CD4-positive, alpha-beta T cell treated with Interleukin-1 beta for 1 hour (primary cell): ENCODE measurements at places on chromosomes 11 and 22.

DNA sequence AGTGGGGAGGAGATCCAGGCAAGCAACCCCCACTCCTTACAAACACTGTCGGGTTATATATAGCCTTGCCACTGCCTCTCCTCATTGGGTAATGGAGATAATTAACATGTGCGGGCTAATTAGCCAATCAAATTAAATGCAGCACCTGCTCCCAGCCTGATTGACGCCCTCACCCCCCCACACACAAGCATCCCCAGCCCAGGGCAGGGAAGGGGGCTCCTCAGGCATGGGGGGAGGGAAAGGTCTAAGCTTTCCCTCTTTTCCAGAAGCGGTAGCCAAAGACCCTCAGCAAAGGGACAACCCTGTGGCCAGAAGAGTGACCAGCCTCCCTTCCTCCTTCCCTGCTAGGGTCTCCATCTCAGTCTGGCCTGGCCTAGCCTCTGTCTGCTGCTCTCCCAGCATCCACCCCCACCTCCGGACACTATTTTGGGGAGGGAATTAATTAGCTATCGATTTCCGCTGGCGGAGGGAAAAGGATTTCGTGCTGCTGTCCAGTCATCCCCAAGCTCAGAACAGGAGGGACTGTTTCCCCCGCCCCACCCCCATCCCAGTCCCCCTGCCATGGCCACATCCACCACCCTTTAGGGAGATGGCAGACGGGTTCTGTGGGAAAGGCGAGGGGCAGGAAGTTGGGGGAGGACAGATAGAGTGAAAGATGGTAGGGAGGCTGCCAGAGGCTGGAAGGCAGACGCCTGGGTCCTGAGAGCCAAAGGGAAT, 7.1 kb downstream of the NRXN2 start:
- no peak for DNase-seq

DNA sequence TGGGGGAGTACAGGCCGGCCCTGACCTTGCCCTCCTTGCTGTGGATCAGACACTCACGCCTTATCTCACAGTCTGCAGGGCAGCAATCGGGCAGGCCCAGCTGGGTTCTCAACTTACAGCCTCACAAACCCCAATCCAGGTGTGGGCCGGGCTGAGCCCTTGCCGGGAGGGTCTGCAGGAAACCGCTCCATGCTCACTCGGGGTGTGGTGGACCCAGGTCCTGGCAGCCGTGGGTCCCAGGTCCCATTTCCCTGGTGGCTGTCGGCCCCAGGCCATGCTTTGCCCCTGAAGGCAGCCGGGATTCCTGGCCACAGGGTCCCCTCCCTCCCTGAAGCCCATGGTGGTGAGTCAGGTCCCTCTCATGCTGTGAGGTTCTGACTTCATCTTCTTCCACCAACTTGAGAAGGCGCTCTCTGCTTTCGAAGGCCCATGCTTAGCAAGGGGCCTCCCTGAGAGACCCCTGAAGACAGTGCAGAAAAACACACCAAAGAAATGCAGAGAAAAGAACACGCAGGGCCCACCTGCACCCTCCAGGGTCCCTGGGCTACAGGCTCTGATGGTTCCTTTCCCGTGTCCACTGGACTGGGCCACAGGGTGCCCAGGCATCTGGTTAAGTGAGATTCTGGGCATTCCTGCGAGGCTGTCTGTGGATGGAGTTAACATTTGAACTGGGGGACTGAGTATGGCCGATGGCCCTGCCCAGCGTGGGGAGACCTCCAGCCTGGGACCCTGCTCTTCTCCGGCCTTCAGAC, 588.2 kb downstream of the BRD1 start:
- DNase-seq = no peak

GRCh38 chr11:96161307-96162089, 181.5 kb downstream of the MAML2 start:
- no peak for DNase-seq

GRCh38 chr22:35209203-35209602, 48.1 kb upstream of the HMGXB4 start:
- DNase-seq = no peak

DNA sequence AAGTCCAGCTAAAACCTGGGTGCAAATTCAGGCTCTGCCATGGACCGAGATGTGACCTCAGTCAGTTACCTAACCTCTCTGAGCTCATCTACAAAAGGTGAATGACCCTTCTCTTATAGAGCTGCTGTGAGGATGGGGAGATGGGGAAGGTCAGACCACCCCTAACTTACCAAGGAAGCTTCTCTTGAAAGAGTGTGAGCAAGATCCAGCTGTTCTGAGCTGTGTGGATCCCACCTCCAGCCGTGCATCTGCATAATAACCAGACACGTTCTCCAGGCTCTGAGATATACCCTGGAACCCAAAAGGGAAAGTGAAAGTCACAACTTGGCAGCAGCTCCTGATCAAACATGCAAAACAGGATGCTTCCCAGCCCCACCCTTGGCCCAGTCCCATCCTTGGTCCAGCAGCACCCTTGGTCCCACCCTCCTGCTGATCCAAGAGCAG, at the start of gene APOL3:
TSS of gene APOL3 (minus strand) at position 257 of the 444 bp plus-strand sequence. CDS start 11,700 bp downstream, outside the sequence.
- peak; percentile 70 for DNase-seq

DNA sequence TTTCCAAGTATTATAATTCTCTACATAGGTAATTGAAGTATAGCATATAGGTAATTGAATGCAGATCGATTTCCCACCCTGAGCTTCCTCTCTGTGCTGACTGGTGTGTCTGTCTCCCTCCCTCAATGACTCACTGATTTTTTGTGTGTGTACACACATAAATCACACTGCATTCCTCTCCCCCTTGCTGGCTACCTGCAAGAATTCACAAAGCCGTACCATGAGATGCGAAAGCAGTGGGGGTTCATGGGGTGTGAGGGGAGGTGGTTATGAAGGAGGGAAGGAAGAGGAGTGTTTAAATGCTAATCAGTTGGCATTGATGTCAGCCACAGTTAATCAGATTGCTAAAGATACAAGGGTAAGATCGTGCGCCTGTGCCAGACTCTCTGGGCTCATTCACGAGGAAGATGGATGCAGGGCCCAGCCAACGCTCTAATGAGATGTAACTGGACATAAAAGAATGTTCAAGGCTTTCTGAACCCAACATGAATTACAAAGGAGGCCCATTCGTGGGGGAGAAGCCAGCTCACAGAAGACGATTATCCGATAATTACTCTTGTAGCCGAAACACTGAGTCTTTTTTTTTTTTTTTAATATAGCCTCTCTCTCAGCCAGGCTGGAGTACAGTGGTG, 107.4 kb downstream of the SEZ6L start:
- no peak for DNase-seq

GRCh38 chr11:1548221-1549070, 23.6 kb downstream of the DUSP8 start:
- no peak for DNase-seq

GRCh38 chr11:10528121-10528520, 12.9 kb downstream of the RNF141 start:
- no peak for DNase-seq

- DNase-seq = no peak
These were observed 216.4 kb downstream of the MN1 start for GRCh38 chr22:27585141-27585540.

GRCh38 chr11:13094930-13095687, 86.0 kb downstream of the RASSF10 start:
- DNase-seq = no peak

- no peak for DNase-seq
These were observed 4.4 kb downstream of the CACNA1I start for GRCh38 chr22:39574779-39575551.

DNA sequence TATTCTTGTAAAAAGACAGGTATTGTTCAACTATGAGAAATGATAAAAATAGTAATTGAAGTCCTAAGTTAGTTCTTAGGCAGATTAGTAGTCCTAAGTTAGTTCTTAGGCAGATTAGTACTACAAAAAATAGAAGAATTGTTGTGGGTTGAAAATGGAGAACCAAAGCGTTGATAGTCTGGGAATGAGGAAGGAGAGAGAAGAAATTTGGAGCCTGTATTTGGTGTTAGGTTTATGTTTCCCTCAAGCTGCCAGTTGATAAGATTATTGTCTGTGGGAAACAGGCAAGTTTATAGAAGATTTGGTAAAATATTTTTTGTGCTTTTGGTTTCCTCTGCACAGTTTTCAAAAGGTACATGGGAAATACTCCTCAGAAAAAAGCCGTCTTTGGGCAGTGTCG, 3.6 kb downstream of the BCO2 start:
- DNase-seq = no peak

GRCh38 chr11:34394771-34395300, 37.0 kb upstream of the ABTB2 start:
- no peak for DNase-seq

DNA sequence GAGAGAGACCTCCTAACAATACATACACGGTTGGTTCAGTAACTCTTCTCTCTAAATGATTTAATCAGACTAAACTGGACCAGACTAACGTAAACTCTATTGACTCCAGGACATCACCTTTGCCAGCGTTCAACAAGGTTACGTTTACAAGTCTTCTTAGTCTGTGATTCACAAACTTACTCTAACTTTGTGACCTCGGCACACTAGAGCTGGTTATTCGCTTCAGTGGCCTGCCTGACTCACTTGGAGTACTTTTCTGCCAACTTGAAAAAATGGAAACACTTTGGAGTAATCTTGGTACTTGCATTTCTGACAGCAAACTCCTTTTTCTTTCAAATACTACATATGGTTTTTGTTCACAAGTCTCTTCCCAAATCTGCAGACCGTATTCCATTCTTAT, 26.2 kb downstream of the MTMR2 start:
- no peak for DNase-seq

- DNase-seq = no peak
These were observed 109.9 kb upstream of the CADM1 start for GRCh38 chr11:115613986-115614632.

GRCh38 chr11:86246293-86246675, 1.7 kb downstream of the EED start:
- no peak for DNase-seq

DNA sequence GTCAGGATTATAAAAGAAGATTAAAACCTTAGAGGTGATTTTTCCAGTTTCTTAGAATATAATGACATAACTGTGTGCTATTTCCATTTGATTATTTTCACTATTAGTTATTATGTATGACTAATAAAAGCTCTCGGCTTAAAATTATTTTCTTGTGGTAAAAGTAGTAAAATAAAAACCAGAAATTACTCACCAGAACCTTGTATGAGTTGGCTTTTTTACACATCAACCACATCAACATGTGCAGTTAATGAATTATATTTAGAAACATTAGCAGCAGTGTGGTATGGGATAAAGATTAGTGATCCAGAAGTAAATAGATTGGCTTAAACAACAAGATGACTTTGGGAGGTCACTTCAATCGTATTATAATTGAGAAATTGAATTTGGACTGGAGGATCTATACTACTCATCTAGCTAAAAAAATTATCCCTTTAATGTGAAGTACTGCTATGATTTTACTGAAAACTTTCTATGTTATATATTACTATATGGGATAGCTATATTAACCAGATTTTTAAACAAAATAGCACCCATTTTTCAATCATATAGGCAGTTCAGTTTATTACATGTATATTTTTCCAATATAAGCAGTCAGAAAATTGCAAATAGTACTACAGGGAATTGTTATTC, 2.8 kb upstream of the BCO2 start:
- no peak for DNase-seq

- no peak for DNase-seq
These were observed 1189.6 kb downstream of the LRRC4C start for GRCh38 chr11:40269865-40270264.

DNA sequence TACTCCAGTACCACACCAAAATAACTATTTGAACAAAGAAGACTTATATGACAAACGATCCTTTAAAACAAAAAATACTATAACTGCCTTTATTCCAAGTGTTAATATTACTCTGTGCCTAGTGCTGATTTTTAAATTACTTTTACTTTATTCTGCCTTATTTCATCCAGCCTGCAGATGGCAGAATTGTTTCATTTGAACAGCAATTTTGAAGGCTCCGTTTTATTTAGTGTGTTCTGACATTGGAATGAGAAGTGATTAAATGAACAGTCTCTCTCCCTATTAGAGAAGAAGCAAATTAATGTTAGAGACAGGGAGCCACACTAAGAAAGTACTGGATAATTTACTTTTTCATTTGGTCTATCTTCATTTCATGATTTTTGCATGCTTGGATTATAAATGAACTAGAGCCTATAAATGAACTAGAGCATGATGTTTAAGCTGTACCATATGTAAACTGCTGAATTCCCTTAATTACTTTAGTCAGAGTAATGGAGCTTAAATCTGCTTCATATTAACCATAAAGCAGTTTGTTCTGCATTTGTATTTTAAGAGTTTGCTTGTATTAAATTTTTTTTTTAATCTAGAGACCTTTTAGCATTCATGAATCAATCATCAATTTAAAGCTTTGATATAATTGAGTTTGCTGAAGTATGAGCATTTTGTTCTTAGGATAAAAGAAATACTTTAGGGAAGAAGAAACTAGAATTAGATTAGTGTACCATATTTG, 9.8 kb downstream of the PDHX start:
- peak; percentile 68 for DNase-seq

- DNase-seq = no peak
These were observed 599 bp downstream of the TIMM10B start for GRCh38 chr11:6481924-6482275.

DNA sequence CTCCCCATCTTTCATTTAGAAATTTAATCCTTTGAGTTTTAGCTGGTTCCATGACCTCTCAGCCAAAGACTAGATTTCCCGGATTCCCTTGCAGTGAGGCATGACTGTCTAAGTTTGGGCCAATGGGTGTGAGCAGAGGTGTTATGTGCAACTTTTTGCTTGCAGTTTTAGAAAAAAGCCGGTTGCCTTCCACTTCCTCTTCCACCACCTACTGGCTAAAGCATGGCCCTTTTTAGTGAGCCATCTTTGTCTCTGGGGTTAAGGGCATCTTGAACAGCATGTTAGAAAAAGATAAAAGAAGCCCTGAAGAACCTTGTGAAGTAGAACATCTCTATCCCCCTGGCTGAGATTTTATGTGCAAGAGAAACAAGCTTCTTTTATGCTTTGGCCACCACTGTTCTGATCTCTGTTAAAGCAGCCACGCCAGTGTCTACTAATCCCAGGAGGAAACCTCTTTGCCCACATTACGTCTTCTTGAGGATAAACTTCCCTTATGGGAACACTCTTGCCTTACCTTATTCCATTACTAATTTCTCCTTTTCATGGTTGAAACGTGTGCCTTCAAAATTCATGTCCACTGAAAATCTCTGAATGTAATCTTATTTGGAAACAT, 279.9 kb downstream of the TENM4 start:
- DNase-seq = no peak

DNA sequence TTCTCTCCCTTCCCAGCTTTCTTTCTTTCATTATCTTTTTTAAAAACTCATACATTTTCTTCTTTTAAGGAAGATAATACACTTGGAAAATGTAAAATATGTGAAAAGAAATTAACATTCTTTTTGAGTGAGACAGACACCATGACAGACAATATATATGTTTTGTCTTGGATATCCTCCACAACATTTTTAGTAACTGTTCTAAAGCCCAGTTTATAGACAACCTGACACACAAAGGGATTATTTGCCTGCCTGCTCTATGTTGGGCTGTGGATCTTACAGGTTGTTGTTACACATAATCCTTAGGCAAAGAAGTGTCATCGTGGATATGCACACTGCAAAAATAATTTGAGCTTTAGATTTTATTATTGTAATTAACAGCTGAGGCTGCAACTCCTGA, 301.4 kb upstream of the PDGFD start:
- DNase-seq = no peak
